ENCODE measurements at places on chromosomes 16 and 17.

GRCh38 chr16:48081656-48082055, 74.1 kb downstream of the ABCC12 start:
- DNase-seq: no peak

GRCh38 chr17:64309710-64310109, 46.6 kb upstream of the TEX2 start:
- no peak for DNase-seq

- no peak for DNase-seq
Observed at GRCh38 chr16:1933097-1933661, 9.8 kb downstream of the MSRB1 start.

GRCh38 chr16:73047536-73048291, at the start of gene ZFHX3:
Gene ZFHX3 (minus strand): TSS chr16:73048128. CDS start chr16:72960145, 87,983 bp downstream.
- peak; percentile 76 for DNase-seq

All from heart right ventricle (tissue), 16 donors.